Activated CD4-positive, alpha-beta T cell treated with anti-CD3 and anti-CD28 coated beads for 24 hours (primary cell): ENCODE measurements at places on chromosomes 1 and 21.

DNA sequence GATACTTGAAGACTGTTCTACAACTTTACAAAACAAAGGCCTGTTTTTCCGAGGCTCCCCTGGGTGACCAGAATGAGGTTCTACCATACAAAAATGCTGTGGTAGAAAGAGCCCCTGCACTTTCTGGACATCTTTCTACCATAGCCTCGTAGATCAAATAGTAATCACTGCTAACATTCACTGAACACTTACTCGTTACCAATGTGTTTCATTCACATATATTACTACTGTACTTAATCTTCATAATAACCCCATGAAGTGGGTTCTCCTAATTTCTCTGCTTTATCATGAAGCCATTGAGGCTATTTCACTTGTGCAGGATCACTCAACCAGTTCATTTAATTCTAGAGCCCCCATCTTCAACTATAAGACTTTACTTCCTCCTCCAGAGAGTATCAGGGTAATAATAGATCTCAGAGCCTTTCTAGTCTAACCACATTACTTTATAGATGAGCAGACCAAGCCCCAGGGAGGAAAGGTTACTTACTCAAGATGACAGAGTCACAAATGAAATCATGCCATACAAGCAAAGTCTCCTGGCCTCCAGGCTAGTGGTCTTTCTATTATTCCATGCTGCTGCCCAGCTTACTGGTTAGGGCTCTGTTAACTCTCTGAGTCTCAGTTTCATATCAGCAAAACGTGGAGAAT, 46.7 kb upstream of the OSBPL9 start:
- no peak for DNase-seq

DNA sequence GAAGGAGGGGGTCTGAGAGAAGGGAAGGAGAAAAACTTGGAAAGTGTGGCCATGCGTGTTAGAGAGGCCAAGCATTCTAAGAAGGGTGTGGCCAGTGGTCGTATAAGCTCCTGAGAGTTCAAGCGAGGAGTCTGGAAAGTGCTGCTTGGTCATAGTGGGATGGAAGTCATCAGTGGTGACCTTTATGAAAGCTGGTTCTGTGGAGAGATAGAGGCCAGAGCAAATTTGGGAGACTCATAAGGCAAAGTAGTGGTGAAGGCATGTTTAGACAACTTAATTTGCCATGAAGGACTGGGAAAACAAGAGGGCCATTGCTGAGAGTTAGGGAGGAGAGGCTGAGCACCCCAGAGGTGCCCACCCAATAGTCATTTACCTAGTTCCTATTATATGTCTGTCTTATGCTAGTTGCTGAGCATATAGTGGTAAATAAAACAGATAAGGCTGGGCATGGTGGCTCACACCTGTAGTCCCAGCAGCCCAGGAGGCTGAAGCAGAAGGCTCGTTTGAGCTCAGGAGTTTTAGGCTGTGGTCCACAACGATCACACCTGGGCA, 1.9 kb downstream of the KLF17 start:
- DNase-seq, result no peak

DNA sequence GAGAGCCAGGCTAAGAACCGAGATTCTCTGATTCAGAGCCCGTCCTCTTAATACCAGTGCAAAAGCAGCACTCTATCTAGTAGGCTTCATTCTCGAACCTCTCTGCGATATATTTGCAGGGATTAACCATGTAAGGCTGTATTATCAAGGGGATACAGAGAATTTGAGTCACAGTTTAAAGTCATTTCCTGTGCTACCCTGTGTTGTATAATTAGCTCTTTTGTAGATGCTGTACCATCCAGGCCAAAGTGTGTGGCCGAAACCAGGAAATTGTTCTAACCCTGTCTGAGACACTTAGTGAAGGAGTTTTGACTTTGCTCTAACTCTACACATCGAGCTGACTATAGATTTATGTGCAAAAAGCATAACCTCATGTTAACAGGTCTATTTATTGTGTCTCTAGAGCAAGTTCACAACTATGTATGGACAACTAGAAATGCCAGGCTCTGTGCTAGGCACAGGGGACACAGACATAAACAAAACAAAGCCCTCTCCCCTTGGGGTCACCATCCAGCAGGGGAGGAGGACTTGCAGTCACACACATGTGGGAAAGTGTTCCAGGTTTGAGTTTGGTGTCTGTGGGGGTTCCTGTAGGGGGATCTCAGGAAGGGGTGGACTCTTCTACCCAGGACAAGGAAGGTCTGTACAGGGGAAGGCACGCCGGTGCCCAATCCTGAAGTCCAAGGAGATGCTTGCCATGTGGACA, 182.2 kb downstream of the DHRS3 start:
- DNase-seq, result peak; percentile 20

DNA sequence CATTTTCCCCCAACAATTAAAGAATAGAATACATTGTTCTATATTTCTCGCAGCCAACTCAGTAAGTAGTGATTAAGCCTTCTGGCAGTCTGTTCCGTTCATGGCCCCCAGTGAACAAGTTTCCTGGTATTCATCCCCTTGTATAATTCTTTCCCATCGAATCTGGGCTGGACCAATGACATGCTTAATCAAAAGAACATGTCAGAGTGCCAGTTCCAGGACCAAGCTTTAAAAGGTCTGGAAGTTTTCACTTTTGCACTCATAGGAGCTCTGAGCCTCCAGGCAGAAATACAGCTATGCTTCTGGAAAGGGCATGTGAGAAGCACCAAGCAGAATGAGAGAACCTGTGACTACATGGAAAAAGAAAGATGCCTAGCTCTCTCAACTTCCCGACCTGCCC, 22.5 kb upstream of the DPYD start:
- no peak for DNase-seq

DNA sequence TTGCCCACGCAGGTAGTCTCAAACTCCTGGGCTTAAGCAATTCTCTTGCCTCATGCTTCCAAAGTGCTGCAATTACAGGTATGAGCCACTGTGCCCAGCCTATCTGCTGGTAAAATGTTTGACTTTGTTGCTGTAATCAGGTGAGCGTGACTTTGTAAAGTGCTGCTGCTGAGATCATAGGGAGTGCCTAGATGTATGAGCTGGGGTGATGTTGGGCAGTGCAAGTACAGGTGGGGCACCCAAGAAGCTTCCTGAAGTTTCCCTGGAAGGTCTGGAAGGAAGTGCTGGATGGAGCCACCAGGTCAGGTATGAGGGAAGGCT, 43.1 kb downstream of the KIF21B start:
- DNase-seq, result no peak

DNA sequence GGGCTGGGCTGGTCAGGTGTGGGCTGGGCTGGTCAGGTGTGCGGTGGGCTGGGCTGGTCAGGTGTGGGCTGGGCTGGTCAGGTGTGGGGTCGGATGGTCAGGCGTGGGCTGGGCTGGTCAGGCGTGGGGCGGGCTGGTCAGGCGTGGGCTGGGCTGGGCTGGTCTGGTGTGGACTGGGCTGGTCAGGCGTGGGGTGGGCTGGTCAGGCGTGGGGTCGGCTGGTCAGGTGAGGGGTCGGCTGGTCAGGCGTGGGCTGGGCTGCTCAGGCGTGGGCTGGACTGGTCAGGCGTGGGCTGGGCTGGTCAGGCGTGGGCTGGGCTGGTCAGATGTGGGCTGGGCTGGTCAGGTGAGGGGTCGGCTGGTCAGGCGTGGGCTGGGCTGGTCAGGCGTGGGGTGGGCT, 5.8 kb upstream of the FNDC10 start:
- DNase-seq, result no peak

GRCh38 chr1:53589043-53589887, 130.1 kb downstream of the DMRTB1 start:
- no peak for DNase-seq

DNA sequence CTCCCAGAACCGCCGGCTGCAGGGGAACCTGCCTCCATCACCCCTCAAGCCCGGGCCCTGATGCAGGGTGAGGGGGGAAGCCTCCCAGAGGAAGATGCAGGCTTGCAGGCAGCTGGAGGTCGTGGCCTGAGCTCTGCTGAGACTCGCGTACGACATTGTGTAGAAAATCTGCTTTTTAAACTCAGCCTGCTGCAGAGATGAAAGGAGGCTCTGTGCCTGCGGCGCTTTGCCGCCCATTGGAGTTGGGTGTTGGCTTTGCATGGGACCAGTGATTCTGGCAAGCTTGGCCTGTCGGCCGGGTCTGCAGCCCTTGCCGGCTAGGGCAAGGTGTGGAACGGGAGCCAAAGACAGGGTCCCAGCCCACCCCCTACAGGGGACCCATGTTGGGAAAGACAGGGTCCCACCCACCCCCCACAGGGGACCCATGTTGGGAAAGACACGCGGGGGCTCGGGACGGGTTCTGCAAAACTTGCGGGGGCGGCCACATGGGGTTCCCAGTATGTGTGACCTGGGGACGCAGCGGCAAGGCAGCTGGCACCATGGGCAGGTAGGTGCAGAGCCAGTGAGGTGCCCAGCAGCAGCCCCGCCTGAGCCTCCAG, 55.6 kb downstream of the SLX9 start:
- no peak for DNase-seq

DNA sequence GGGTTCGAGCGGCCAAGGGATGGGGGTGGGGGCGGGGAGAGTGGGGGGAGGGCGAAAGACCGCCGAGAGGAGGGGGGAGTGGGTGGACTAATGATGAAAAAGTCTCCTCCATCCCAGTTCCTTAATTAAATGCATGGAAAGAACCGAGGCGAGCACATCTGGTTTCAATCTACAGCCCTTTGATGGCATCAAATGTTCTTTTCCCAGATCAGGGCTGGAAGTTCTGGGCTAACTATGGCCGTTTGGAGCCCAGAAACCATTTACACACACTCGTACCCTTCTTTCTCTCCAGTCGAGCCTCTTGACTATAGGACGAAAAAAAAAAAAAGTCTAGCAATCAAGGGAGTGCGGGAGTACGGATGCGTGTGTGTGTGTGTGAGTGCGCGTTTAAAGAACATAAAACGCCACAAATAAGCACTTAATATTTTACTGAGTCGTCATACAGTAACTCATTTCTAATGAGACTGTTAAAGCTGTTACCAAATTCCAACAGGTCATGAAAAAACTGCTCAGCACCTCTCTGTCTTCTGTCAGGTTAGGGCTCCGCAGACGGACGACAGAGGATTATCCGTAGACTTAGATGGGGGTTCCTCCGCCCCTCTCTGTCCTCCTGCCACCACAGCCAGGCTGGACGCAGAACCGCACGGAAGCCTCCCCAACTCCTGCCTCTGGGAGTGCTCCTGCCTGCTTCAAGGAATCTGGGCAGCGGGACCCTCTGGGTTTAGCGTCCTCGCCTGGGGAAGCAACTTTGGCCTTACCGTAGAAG, 2.1 kb upstream of the PRRX1 start:
- DNase-seq, result no peak

DNA sequence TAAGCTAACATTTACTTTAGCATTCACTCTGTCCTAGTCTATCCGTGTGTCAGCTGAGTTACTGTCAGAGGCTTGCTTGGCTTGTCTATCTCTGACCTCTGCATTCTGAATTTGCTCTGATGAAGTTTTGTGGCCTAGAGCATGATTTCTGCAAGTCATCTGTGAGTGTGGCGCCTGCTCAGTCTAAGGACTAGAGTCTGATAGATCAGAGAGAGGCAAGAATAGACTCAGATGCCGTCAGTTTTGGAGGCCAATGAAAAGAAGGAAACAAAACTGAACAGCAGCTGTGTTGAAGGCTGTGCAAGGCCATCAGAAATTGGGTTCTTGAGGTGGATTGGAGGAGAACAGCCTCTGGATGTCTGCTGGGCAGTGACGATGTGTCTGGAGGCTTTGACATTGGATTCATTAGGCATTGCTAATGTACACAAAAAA, 573.1 kb downstream of the USP25 start:
- DNase-seq, result no peak
